Activated CD8-positive, alpha-beta T cell treated with anti-CD3 and anti-CD28 coated beads, Interleukin-2, amount 10 ng/mL, durations not matched to agents 7 days and 5 days (primary cell): ENCODE measurements at places on chromosomes 4 and X.

- no peak for DNase-seq
Observed at GRCh38 chr4:155011163-155011780, 197.2 kb upstream of the NPY2R start.

GRCh38 chr4:118587116-118587831 is 97.9 kb upstream of the METTL14 start:
- DNase-seq, result no peak

- no peak for DNase-seq
Observed at GRCh38 chr4:15575966-15576365, 79.2 kb downstream of the FBXL5 start.

- DNase-seq, result no peak
Observed at GRCh38 chr4:82886147-82886942, 4.6 kb downstream of the SEC31A start.

DNA sequence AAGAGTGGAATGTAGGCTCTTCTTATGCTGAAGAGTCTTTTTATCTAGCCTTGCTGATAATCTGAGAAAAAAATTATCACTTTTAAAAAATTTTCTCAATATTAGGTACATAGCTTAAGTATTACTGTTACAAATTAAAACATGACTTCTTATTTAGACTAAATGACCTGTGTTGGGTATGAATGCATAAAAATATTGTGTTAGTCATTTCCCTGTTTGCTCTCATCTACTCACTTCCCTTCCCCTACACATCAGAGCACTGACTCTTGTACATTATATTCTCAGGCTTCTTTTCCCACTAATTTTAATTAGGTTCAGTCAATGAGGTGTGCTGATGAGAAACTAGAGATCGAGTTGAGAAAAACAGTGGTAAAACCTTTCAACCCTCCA is 881.0 kb downstream of the PCDH18 start:
- no peak for DNase-seq

DNA sequence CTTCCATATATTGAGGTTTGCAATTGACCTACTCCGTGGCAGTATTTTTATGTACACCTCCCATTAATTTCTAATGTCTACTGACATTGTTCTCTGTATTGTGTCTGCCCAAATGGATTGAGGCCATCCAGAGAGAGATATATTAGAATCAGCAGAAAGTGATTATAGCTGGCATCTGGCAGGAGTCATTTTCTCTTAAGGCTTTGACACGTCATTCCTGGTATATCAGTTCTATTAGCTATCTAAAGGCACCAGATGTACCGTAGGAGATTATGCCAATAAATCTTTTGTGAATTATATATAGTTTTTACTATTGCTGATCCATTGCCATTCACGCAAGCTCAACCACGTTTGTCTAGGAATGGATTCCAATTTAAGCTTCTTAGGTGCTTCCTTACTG is 1026.4 kb upstream of the IGFBP7 start:
- DNase-seq, result no peak

GRCh38 chr4:17188547-17189400 is 290.3 kb upstream of the LDB2 start:
- DNase-seq, result no peak

DNA sequence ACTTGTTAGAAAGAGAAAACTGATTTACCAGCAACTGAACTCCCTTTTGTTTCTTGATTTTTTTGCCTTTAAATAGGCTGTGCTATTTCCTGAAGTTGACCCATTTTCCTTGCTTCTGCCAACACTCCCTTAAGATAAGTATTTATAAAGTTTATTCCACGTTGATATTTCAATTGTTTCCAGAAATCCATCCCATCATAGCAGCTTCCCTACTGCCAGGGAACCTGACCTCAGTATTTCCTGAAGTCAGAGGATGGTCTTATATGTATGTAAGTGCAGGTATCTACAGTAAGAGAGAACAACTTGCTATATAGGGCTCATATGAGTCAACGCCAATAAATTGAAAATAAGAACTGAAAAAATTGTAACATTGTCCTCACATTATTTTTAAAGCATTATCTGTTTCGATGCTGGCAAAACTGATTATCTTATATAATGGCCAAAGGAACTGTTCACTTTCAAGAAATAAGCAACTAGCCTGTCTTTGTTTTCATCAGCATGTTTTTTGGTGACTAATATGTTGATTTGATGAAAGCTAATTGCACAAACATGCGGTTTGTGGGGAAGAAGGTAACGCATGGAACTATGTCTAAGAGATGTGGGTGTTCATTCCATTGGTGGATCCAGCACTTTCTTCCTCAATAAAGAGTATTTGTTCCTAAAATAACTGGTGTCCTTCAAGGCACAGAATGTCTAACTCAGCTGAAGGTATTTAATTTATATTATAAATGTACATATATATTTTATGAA is 4.7 kb downstream of the LIMCH1 start:
- no peak for DNase-seq

DNA sequence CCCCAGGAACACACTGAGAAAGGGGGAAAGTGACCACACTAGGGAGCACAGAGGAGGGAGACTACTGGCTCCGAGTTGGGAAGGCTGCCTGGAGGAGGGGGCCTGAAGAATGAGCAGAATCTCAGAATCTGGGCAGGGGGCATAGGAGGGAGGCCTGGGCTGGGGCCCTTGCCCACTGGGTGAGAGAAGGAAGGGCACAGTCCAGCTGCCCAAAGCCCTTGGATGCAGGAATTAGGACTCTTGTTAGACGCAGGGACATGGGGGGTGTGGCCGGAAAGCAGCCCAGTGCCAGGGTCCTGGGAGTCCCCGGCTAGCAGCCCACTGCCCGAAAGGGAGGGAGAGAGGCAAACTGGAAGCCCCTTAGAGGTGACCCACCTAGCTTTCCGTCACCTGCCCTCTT is 1.9 kb upstream of the DUSP9 start:
- no peak for DNase-seq

DNA sequence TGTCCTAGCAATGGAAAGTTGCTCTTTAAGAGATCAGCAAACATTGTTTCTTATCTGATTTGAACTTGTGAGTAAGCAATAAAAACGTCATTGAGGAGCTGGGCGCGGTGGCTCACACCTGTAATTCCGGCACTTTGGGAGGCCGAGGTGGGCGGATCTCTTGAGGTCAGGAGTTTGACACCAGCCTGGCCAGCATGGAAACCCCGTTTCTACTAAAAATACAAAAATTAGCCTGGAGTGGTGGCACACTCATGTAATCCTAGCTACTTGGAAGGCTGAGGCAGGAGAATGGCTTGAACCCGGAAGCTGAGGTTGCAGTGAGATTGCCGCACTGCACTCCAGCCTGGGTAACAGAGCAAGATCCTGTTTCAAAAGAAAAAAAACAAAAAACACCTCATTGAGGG is 11.2 kb upstream of the PLAC8 start:
- DNase-seq, result peak; percentile 60

DNA sequence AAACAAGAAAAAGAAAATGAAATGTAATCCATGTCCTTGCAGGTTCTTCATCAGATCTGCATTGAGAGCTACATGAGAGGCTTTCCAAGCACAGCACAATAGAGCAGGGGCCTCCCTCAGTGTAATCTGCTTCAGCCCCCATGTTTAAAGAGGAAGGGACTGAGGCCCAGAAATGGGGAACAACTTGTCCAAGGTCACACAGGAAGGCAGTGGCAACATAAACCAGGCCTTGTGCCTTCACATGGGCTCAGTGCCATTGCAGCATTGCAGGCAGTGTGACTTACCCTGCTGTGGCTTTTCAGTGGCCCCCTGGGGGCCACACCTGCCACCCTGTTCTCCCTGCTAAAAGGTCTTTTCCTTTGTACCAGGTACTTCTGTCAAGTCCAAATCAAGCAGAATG is 20.9 kb upstream of the CD99L2 start:
- DNase-seq, result no peak

DNA sequence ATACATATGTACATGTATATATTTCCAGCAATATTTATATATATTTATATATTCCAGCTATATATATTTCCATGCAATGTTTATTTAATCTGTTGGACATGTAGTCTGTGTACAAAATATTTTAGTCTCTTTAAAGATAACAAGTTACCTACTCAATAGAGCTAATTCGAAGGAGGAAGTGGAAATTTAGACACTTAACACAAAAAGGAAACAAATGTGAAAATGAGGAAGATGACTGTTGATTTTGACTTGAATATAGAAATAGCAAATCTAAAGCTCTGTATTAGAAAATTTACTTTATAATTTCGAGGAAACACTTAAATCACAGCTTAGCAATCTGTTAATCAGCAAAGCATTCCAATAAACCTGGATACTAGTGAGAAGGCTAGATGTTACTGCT is 1064.4 kb downstream of the PCDH7 start:
- DNase-seq, result no peak

DNA sequence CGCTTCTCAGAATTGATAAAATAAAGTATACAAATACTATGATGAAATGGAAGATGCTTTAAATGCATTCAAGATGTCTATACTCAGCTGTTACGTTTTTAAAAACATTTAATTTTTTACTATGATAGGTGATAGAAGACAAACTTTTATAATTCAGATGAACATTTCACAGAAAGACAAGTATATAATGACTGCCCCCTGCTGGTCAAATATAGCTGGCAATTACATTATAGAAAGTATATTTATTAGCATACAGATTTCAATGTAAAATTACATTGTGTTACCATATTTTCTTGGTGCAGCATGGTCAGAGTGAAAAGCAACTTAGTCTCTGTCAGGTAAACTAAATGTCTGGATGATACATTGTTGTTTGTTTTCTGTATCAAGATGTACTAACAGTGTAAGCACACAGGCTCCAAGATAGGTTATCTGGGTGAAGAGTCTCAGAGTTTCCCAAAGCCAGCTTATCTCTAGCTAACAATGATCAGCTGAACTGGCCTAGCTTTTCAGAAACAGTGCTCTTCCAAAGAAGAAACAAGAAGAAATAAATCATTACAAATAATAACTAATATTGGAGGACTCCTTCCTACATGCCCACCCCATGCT is 54.1 kb downstream of the SRPX start:
- peak; percentile 27 for DNase-seq

DNA sequence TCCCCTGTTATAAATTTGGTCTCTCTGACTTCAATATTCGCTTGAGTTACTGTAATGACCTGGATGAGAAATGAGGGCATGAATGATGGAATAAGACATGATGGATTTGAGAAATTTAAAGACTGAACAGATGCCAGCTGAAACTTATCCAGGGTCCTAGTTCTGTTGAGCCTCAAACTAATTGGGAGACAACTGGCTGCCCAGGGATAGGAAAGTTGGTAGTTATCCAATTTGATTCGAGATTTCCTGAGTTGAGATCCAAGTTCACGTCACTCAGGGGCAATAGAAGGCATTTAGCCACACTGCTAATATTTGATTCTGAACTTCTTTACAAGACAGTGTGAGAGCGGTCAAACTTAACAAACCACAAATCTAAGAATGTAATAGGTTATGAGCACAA is 159.0 kb upstream of the CXCL13 start:
- no peak for DNase-seq

DNA sequence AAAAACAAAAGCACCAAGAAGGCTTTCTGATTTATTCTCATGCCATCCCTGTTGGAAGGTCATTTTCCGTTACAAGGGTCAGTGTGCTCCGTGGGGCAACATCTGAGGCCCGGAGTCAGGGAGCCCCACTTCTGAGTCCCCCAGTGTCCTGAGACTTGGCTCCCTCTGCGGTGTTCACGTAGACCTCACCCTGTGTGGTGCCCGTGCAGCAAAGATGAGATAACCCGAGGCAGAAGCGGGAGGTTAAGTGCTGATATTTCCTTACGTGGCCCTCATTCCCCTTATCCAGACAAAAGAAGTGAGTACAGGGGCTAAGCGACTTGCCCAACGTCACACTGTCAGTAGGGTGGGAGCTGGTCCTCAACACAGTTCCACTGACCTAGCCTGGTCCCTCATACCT is 3.5 kb downstream of the JAKMIP1 start:
- no peak for DNase-seq
